ENCODE measurements at places on chromosomes 3 and 15.

DNA sequence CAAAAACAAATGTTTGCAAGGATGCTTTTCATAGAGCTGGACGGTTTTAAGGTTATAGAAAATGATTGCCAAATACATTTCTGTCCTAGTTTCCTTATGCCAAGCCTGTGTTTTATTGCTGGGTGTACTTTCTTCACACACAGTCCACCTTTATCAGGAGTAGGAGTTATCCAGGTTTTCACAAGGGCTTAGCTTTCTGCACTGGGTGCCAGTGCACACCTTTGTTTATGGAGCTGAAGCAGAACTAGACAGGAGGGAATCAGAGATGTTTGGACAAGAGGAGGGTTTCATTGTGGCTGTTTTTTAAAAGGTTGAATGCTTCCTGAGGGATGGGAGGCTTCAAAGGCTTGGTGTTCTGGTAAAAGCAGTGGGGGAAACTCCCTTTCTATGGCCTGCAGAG is 29.5 kb upstream of the FAM3D start:
- no peak for DNase-seq

- no peak for DNase-seq
Observed at GRCh38 chr15:78067328-78068228, 9.9 kb downstream of the TBC1D2B start.

DNA sequence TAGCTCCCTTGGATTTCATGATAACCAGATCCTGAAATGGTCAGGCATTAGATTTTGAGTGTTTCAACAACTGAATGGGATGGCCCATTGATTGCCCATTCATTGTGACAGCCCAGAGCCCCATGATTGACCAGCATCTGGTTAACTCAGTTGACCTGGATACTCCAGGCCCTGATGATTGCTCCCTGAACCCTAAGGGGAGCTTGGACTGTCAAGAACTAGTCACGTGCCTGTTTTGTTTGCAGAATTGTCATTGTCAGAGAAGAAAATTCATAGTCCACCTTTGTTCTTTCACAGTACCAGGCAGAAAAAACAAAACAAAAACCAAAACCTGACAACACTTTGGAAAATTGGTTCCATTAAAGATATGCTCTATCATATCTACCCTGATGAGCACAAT is 241.3 kb upstream of the ONECUT1 start:
- DNase-seq: no peak

GRCh38 chr3:167114619-167115018 is 265.5 kb downstream of the ZBBX start:
- no peak for DNase-seq

- DNase-seq: no peak
Observed at GRCh38 chr3:50015918-50016317, 72.8 kb upstream of the RBM5 start.

DNA sequence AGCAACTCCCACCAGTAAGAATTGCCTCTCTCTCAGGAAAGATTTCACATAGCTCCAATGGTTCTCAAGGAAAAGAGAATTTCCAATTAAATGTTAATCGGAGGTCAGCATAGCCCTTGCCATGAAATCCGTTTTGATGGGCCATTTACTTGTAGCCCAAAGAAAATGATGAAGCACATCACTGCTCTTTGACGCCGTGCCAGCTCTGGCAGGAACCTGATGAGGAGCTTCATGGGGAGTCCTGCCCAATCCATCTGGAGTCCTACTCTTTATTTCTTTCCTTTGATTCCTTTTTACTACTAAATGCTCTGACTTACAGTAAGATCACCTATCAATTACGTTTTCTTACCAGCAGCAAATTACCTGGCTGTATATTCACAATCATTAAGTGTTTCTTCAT is 84.7 kb downstream of the FGF12 start:
- DNase-seq: no peak

DNA sequence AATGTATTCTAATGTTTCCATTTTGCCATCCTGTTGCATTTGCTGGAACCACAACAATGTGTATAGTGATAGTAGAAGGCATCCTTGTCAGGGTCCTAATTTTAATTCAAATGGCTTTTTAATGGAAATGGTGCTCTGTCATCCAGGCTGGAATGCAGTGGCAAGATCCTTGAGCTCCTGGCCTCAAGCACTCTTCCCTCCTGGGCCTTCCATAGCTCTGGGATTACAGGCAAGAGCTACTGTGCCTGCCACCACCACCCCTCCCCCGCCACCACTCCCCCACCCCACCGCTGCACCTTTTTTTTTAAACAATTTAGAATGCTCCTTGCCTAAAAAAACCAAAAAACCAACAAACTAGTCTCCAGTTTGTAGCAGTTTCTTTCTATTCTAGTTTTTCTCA is 15.2 kb upstream of the IQCF6 start:
- no peak for DNase-seq

DNA sequence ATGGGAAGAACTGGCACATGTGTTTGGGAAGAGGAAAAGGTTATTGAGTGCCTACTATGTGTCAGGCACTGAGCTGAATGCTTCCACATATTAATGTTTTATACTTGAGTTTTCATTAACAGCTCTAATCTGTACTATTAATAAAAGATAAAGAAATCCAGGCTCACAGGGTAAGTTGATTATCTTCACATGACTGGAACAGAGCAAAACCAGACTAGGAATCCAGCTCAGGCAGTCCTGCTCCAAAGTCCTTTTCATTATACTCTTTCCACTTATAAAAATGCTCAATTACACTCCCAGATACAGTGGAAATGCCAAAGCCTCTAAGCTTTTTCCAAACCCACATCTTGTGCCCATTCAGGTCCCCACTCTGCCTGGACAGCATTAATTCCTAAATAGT is 97.6 kb downstream of the TNIK start:
- no peak for DNase-seq

DNA sequence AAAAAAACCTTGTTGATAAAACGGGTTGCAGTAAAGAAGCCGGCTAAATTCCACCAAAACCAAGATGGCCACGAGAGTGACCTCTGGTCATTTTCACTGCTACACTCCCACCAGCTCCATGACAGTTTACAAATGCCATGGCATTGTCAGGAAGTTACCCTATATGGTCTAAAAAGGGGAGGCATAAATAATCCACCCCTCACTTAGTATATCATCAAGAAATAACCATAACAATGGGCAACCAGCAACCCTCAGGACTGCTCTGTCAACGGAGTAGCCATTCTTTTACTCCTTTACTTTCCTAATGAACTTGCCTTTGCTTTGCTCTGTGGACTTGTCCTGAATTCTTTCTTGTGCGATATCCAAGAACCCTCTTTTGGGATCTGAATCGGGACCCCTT is 14.4 kb upstream of the CDC25A start:
- no peak for DNase-seq

DNA sequence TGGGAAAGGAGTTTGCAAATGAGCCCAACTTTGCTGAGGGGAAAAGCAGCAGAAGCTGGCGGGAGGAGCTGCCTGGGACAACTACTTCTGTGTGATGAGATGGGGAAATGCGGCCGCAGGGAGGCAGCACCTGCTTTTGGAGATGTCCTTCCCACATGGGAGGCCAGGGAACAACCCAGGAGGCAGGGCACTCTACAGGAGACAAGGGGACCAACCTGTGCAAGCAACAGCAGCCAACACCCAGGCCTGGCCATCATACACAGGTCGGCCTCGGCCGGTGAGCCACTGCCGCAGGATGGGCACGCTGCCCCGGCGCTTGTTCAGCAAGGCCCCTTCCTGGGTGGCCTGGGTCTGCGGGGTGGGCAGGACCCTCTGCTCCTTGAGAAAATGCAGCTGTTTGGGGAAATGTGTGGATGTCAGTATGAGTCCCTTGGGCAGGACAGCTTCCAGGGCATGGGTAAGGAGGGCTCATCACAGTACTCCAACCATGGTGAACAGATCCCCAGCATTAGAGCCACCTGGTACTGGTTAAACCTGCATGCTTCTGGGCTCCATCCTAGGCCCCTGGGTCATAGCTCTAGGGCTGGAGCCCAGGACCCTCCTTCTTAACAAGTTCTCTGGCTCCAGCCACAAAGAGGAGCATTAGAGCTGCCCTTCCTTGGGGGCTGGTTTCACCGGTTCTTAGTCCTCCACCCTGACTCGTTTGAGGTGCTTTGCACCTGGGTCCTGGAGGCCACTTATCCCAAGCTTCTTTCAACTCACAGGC is 11.6 kb downstream of the EPB42 start:
- no peak for DNase-seq

DNA sequence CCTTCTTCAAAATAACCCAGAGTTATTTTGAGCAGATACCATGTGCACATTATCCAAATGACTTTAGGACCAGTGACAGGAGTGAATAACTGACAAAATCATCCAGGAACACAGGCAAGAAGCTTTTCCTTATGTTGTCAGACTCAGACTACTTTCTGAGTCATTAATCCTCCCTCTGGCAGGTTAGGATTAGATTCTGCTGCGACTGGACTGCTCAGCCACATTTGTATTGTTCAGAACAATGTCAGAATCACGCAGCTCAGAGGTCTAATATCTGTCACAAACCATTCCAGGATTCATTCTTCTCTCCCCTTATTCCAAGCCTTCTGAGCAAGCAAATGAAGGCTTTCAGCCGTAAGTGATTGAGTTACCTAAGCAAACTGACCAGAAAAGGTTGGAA is 34.8 kb upstream of the FAM174B start:
- DNase-seq: no peak

DNA sequence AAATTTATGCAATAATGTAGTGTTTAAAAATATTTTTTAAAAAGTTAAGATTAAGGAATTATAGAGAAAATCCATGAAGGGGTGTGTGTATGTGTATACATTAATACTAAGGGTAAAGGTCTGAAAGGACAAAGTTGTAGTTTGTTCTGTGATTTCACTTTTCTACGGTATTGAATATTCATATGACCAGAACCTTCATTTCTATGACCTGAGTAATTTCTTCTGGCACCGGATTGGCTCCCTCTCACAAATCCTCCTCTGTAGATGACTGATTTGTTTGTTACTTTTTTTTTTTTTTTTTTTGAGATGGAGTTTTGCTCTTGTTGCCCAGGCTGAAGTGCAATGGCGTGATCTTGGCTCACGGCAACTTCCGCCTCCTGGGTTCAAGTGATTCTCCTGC is 20.9 kb downstream of the GMPS start:
- DNase-seq: no peak

GRCh38 chr3:58066842-58067241 is 58.6 kb downstream of the FLNB start:
- DNase-seq: no peak

GRCh38 chr3:55512571-55513343 is 25.7 kb upstream of the WNT5A start:
- DNase-seq: no peak

GRCh38 chr3:172104471-172105072 is 65.2 kb downstream of the FNDC3B start:
- no peak for DNase-seq

- no peak for DNase-seq
Observed at GRCh38 chr3:47273564-47273963, 9.0 kb downstream of the KIF9 start.

DNA sequence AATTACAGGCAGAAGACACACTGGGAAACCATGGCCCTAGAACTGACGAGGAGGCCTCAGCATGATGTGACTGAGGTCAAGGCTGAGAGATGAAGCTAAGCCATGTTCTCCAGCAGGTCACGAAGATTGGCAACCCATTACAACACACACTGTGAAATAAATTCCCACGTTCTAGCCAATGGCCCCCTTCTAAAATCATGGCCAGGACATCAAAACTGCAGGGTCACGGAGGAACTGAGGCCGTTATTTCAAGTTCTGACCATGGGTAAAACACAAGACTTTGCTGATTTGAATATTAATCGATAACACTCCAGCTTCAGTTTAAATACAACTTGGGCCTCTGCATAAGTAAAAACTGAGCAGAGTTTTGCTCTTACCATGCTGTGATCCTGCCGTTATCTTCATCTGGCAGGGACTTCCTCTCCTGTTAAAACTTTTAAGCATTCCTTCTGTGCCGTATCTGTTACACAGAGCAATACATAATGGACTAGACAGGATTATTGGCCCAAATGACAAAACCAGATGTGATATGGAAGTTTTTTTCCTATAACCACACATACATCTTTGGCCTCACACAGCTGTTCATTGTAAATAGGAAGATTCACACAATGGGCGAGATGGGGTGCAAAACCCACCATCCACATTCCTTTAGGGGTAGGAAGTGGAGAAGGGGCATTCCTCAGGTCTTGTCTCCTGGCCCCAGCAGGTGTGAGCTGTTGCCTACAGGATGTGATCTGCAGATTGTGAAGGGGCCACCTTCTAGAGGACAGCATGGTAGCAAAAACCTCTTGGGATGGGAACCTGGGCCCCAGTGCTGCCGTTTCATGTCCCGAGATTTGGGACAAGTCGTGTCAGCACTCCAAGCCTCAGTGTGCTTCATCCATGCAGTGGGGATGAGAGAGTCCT is 207.4 kb downstream of the OPA1 start:
- DNase-seq: no peak

DNA sequence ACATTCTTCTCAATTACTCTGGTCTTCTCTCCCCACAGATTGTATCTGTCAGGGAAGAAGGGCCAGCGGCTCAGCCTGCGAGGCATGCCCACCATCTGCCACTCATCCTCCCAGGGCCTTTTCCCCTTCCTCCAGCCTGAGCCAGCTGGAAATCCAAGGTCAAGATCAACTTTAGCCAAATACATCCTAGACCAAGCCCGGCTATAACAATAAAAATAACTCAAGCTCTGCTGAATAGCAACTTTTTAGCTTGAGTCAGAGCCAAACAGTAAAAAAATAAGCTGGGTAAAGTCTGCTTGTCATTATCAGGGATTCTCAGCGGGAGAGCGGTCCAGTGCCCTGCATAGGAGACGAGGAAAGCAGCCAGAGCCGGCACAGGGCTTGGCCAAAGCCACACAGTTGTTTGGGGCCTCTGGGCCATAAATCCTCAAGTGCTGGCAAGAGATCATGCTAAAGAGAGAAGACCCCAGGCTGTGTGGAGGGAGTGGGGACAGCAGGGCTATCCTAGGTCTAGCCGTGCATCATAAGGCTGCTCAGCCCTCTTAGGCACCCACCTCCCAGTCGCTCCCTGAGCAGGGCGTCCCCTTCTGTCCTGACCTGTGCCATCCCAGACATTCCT is 76.2 kb upstream of the HERC1 start:
- DNase-seq: no peak

DNA sequence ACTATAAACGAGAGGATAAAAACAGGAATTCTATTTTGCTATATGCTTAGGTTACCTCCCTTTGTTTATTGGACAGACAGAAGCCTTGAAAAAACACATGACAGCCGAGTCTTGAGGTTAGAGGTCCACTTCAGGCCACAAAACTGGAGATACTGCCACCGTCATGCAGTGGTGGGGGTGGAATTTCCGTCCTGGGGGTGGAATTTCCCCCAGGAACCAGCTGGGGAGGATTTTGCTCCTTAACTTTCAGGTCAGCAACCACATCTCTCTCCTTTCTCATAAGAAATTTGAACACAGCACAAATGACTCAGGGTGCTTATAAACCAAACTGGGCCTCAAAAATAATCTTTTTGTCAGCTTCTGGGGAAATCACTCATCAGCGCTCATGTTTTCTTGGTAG is 545.8 kb upstream of the ADAMTS9 start:
- DNase-seq: no peak
